ENCODE measurements at places on chromosomes 3 and 15.

DNA sequence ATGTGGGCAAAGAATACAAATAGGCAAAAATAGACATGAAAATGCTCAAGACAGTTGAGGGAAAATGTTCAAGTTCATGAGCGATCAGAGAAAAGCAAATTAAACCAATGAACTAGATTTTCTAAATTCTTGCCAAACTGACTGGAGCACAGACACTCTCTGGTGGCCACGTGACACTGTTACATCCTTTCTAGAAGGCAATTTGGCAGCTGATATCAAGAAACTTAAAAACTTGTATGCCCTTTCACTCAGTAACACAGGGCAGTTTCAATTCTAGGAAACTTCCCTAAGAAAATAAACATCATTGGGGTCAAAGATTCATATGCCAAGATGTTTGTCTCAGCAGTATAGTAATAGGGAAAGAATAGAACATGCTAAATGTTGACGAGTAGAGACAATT, 52.2 kb downstream of the ABHD5 start:
- no peak for DNase-seq

DNA sequence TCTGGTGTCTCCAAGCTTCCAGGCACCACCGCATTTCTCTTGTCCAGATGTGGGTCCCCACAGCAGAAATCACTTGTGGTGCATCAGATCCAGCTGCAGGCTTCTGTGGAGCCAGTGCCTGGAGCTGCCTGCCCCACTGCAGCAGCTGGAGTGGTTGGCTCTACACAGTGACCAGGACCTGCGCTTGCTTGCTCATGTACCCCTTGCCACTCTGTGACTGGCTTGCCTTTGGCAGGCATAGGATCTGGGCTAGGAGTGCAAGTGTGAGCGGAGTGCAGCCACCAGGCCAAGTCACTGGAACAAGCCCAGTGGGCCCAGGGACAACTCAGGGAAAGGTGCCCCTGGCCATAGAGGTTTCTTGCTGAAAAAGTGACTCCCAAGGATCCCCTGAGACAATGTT, 1400.0 kb upstream of the ALCAM start:
- no peak for DNase-seq

DNA sequence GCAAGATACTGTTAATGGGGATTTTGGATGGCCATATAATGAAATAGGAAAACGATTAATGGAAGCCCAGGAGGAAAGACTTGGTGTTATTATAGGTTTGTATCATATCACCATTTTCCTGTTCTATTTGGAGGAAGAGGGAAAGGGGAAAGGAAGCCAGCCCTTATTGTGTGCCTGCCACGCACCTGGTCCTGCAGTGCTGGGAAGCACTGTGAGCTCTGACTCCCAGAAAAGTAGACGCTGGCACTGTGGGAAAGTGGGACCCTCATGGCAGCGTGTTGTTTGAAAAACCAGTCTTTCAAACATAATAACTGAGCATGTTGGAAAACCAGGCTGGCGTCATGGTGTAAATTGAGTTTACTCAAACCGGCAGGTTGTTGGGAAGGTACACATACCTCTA, 22.0 kb downstream of the CGNL1 start:
- DNase-seq, result no peak

DNA sequence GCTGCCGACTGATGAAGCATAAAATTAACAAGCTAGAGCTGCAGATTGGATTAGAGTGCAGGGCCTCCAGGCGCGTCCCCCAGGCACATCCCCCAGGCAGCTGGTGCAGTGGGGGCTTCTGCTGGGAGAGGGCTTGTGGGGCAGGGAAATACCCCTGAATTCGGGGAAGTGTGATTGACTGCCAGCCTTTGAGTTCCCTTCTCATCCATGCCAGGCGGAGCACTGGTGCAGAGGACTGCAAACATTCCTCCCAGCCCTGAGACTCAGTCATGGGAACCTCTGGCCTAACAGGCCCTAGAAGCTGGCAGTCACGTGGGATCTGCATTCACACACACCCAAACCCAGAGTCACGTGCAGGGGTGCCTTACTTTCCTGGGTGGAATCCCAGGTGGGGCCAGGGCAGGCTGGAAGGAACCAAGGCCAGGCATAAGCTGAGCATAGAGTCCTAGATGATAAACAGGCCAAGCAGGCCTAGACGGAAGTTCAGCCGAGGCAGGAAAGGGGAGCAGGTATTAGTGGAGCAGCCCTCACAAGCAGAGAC, 46.2 kb upstream of the SEC22A start:
- DNase-seq, result no peak

DNA sequence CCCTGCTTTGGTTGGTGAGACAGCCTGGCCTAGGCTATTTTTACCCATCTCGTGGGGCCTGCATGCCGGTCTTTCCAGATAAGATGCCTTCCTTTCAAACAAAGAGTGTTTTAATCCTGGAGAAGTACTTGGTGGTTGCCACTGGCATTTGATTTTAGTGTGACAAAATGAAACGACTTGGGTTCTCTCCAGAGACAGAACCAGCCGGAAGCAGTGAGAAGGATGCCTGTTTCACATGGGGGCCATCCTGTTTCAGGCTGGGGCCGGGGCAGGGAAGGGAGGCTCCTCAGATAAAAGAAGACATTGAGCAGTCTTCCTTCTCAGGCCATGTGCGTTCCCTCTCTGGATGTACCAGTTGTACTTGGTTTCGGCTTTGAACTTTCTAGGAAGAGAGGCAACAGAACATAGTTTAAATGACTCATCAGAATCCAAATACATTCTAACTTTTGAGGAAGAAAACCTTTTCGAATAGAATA, 74.9 kb downstream of the TOP2B start:
- no peak for DNase-seq

DNA sequence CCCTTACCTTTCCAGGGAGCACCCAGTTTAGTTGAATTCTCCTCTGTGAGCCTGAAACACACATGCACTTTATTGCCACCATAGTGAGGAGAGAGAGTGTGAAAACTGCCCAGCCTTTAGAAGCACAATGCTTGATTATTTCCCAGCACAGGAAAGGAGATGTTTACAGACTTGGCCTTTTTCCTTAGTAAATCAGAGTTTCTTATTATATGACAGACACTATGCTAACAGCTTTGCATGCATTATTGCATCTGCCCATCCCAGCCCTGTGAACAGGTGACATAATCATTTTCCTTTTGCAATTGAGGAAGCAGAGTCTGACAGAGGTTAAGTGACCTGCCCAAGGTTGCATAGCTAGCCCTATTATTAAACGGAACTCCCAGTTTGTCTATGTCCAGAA, 36.5 kb downstream of the CAPN3 start:
- no peak for DNase-seq

- no peak for DNase-seq
These were observed 5.3 kb downstream of the WDR6 start for GRCh38 chr3:49012441-49013017.

- DNase-seq, result no peak
These were observed 57.3 kb upstream of the GRM7 start for GRCh38 chr3:6803619-6804018.

GRCh38 chr15:99476413-99477222, 89.2 kb upstream of the MEF2A start:
- DNase-seq, result no peak

DNA sequence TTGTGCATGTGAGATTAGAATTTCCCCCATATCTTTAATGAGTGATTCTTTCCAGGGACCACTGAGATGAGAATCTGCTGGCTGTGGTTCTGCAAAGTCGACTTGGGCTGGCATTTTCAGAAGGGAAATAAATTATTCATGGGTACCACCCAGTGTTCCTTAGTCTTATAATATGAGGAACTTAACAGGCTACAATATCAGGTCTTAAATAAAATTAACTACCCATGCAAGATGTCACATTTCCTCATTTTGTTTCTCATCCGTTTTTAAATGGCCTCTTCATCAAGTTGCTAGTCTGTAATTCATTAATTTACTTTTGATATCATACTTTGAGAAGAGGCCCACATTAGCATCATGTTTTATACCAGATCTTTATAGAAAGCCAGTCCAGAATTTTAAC, 58.3 kb upstream of the SKOR1 start:
- DNase-seq, result no peak

- no peak for DNase-seq
These were observed 18.3 kb downstream of the FGF7 start for GRCh38 chr15:49441356-49441755.

- no peak for DNase-seq
These were observed 116.3 kb downstream of the MEX3B start for GRCh38 chr15:81929557-81929956.

DNA sequence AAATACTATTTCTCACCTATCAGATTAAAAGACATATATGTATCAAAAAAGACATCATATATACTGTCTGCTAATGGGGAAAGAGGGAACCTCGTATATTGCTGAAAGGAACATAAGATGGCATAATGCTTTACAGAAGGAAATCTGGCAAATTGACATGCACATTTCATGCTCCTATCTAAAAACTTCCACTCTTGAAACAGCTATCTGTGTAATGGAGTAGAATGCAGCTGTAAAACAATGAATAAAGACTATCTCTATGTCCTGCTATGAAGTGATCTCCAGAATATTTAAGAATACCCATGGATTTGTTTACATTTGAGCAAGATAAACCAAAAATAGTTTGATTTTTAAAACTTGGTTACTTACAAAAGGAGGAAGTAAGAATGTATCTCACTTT, 107.4 kb downstream of the TBL1XR1 start:
- DNase-seq, result no peak

DNA sequence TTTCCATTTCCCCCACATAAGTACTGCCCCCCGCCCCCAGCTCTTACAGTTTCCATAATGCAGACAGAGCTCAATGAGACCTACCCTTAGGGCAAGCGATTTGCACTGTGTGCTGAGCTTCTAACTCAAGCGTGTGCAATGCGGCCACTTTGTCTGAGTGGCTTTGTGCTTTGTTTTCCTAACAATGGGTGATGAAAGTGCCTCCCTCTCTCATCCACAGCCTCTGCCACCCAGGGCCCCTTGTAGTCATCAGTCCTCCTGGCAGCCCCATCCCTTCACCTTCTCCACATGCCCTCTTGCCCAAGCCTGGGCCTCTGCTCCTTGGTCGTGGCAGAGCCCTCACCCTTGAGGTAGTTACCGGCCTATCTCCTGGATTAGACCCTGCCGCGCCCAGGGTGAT, 17.2 kb downstream of the DAPK2 start:
- no peak for DNase-seq

DNA sequence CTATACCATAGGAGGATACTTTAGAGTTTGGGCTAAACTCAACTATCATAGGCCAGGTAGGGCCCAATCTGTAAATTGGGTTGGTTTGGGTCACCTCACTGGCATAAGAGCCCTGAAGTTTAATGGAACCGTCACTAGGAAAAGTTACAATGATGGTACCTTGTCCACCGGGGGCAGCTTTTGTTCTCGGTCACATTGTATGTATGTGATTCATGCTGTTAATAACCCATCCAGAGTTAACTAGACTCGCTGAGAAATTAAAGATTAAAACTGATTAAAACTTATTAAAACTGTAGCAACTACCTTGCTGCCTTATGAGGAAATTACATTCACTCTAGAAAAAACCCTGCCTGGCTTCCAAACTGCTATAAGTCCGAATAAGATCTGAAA, 145.0 kb upstream of the TMCO5A start:
- DNase-seq, result no peak

DNA sequence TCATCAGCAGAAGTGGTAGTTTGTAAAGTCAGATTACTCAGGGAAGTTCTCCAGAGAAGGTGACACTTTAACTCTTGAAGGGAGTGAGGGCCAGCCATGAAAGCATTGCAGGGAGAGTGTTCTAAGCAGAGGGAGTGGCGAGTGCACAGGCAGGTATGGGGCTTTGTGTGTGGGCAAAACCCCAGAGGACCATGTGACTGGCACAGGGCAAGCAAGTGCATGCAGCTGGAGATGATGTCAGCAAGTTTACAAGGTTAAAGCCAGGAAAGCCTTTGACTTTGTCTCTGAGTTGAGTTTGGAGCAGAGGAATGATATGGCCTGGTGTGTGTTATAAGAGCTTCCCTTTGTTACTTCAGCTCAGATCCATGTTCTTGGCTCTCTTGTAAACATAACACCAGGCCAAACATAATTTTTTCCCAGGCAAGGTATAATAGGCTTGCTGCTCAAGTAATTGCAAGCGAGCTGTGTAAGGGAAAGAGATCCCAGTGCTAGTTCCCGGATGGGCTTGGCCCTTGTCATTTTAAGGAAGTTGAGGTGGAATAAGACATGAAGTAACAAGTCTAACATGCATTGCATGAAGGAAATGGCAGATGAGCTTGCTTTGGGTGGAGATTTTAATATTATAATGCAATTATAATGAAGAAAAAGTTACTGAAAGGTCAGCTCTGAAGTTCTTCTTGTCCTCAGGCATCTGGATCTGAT, 341.1 kb upstream of the LRRC3B start:
- DNase-seq, result no peak

- no peak for DNase-seq
These were observed 114.5 kb downstream of the MEGF11 start for GRCh38 chr15:66138892-66139590.

- no peak for DNase-seq
These were observed 275.1 kb upstream of the LRTM1 start for GRCh38 chr3:55203006-55203405.

- no peak for DNase-seq
These were observed 29.0 kb downstream of the ADIPOQ start for GRCh38 chr3:186871403-186871924.

DNA sequence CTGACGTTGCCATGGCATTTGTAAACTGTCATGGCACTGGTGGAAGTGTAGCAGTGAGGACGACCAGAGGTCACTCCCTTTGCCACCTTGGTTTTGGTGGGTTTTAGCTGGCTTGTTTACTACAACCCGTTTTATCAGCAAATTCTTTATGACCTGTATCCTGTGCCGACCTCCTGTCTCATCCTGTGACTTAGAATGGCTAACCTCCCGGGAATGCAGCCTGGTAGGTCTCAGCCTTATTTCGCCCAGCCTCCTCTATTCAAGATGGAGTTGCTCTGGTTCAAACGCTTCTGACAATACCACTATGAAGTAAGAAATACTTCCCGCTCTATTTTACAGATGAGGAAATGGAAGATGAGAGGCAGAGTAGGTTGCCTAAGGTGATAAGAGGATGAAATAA, 16.6 kb downstream of the PAQR9 start:
- DNase-seq, result no peak

- no peak for DNase-seq
These were observed 9.3 kb upstream of the RFTN1 start for GRCh38 chr3:16522834-16523233.

GRCh38 chr15:39094116-39094515, 486.8 kb upstream of the THBS1 start:
- no peak for DNase-seq

Measured in neural crest cell (in vitro differentiated cells).